KBM-7 (cell line): ENCODE measurements at places on chromosomes 16 and 17.

DNA sequence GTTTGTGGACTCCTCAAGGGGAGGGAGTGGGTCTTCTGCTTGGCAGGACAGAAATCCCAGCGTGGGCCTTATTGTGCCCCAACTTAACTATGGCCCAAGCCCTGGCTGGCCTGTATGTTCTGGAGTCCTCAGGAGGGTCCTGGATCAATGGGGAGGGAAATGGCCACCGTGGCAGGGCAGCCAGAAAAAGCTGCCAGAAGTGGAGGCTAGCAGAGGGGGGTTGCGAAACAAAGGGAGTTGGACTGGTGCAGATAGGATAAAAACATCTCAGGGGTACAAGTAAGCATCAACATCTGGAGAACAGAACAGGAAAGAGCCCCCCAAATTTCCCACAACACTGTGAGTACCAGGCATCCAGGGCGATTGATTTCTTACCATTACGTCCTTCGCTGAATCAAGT lies 3.7 kb upstream of the CACNG1 start:
- no peak for DNase-seq

- DNase-seq, result no peak
Observed at GRCh38 chr16:1182950-1183907, 30.3 kb downstream of the CACNA1H start.

DNA sequence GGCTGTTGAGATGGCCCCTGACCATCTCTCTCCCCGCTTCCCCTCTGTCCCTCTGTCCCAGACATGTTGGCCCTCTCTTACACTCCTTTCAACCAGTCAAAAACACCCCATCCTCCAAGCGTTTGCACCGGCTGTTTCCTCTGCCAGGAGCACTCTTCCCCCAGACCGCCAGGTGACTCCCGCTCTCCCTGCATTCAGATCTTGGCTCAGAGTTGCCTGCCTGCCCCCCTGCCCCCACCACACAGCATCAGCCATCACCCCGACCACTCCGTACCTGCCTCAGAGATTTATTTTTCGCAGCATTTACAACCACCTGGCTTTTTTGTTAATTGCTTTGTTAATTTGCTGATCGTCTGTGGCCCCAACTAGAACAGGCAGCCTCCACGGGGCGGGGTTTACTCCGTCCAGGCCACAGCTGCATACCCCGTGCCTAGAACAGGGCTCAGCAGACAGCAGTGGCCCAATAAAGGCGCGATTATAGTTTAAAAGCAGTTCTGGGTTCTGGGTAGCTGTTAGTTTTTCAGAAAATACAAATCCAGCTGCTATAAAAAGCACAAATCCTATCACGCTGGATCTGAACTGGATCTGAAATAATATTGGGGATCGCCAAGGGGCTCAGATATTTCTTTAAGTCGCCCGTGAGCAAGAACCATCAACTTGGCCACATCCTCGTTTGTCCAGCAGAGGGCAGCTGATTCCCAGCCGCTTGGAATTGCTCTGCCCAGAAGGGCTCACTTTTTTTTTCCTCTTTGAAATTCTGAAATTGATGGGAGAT lies 173.6 kb downstream of the IRF8 start:
- peak; percentile 67 for DNase-seq

DNA sequence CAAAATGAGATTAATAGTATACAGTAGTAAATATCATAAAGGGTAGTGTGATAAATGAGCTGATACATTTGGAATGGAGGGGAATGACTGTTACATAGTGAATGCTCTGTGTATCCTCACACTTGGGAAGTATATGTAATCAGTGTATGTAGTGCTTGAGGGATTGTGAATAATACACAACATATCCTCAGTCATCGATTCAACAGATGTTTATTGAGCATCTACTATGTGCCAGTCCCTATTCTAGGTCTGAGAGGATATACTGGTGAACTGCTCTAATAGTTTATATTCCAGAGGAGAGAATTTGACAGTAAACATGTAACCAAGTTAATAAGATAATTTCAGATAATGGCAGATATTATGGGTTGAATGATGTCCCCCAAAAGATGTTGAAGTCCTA lies 3.4 kb upstream of the BECN1 start:
- DNase-seq, result no peak

GRCh38 chr16:56094231-56094630 lies 97.1 kb upstream of the GNAO1 start:
- no peak for DNase-seq

- no peak for DNase-seq
Observed at GRCh38 chr16:20336955-20337354, 9.6 kb upstream of the GP2 start.

DNA sequence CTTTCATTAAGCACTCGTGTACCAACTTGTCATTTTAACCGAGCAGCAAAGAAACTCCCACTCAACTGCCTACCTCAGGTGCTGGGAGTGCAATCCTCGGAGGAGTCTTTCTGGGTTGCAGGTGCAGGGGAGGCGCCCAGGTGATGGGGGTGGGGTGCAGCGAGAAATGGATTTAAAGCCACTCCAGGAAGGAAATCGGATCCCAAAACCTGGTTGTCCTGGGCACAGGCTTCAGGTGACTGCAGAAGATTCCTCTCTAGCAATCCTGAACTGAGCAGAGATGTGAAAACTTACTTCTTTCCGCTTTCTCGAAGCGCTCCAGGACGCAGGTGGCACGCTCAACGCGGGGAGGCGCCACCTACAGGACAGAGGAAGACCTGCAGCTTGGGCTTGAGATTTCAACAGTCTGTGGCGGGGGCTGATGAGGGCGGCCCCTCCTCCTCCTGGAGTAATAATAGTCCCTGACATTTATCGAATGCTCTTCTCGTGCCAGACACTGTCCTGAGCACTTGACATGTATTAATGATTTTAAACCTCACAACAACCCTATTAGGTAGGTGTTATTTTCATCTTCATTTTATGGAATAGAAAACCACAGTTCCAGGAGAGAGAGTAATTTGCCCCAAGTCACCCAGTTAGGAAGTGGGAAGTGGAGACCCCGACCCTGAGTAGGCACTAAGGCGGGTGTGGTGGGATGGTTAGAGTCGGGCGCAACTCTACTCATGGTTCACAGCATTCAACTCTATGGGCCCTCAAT lies 27.2 kb upstream of the SKAP1 start:
- DNase-seq, result peak; percentile 80

- no peak for DNase-seq
Observed at GRCh38 chr17:39229274-39229913, 3.6 kb upstream of the STAC2 start.

DNA sequence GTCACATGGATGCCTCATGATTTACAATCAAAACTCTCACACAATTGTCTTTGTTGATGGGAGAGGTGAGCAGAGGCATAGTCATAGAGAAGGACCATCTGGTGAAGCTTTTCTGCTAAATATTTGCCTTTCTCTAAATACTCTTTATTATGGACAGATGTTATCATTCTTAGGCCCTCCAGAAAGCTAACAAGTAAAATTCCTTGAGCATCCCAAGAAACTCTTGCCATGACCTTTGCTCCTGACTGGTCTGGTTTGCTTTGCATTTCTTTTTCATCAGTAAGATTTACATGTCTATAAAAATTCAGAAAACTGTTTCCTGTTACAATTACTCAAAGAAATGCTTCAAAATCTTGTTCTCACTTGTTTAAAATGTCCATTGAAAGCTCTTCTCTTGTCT lies 1336.6 kb upstream of the CDH8 start:
- no peak for DNase-seq

DNA sequence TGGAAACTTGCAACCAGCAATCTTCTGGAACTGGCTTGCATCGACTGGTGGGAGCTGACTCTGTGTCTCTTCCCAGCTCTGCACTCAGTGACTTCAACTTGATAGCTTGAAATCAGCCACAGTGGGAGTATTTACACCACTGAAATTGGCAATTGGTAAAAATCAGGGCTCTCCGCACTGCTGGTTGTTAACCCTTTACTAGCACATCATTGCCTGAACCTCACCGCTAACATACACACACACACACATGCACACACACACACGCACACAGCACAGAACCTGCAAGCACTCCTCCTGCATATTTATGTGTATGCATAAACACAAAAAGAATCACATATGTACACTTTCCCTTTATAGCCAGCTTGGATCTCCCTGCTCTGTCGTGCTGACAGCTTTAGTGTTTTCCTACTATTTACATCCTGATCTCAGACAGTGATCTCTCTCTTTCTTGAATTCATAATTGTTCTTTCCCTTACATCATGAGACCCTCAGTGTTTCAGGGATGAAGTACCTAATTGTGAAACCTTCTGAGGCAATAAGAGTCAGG lies 7.9 kb upstream of the TMIGD1 start:
- no peak for DNase-seq

DNA sequence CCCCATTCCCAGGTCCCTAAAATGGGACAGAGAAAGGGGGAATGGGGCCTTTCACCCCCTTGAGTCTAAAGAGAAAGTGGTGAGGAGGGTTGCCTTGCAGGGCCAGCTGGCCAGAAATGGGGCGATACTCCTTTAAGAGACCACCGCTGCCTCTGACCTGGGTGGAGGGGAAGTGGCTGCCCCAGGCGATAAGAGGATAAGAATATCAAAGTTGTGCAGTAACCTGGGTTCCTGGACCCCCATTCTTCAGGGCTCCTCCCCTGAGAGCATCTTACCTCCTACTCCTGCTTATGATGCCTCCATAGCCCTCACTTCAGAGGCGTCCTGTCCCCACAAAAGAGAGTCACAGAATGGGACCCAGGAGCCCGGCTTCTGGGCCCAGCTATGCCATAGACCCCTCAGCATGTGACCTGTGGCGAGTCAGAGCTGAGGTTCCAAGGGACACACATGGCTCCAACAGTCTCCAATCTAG lies 5.2 kb upstream of the TSPOAP1 start:
- DNase-seq, result peak; percentile 67

DNA sequence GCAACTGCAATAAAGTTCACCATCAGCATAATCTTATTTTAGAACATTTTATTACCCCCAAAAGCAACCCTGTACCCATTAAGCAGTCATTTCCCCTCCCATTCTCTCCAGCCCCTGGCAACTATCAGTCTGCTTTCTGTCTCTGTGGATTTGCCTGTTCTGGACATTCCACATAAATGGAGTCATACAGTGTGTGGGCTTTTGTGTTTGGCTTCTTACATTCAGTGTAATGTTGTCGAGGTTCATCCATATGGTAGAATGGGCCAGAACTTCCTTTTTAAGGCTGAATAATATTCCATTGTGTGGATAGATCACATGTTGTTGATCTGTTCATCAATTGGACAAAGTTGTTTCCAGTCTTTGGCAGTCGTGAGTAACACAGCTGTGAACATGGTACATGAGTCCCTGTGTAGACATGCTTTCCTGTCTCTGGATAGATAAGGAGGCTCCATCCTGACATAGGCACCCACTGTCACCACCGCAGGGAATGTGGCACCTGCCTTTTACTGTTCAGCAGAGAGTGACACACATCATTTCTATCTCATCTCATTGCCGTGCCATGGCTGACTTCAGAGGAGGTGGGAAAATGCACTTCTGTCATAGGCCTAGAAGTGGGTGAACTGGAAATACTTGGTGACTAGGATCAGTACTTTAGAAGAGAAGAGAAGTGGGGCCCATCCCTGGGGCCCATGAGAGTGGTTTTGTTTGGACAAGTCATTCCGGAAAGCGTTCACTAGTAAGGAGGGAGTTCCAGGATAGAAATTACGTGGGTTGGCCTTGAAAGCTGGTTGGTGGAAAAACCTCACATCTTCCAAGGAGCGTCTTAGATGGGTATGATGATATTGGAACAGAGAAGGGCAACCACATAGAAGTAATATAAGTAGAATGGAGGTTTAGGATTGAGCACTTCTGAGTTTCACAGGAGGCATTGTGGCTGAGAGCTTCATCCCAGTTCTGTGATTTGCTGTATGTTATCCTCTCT lies 25.8 kb downstream of the EPN2 start:
- no peak for DNase-seq

- DNase-seq, result no peak
Observed at GRCh38 chr17:68542698-68543463, 30.7 kb downstream of the PRKAR1A start.

GRCh38 chr17:75751676-75752404 lies 13.2 kb downstream of the GALK1 start:
- DNase-seq, result no peak

- DNase-seq, result peak; percentile 33
Observed at GRCh38 chr16:2979669-2980226, 498 bp downstream of the PKMYT1 start.

GRCh38 chr17:1060991-1061390 lies 64.1 kb downstream of the TIMM22 start:
- DNase-seq, result no peak

DNA sequence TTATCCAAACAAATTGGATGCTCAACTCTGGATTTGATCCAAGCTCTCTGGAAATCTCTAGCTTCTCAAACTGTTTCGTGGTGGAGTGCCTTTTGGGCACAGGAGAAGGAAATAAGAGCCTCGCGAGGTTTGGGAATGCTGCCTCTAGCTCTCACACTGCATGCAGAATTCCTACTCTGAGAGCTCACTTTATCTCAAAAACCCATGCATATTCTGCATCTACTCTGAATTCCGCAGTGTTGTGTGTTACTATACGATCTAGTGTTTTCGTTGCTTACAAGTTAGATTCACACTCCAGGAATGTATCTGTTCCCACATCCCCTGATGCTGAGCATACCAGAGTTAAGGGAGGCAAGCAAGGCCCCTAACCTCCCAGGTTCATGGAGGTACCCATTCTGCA lies 462.7 kb downstream of the WWOX start:
- no peak for DNase-seq

DNA sequence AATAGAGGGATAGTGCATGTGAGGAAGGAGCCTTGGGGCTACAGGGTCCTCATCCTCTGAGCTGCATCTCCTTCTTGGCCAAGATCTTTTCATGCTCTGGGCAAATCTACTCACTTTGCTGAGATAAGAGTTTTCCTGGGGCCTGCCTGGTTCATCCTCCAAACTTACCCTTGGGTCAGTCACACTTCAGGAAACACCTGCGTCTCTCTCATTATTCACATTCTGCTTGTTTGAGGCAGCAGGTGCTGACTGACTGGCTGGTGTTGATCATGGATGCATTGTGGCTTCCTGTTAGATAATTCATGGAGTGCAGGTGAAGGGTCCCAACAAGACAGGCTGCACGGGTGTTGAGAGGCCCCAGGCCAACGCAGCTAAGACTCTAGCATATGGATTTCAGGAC lies 162.6 kb downstream of the SALL1 start:
- DNase-seq, result no peak

DNA sequence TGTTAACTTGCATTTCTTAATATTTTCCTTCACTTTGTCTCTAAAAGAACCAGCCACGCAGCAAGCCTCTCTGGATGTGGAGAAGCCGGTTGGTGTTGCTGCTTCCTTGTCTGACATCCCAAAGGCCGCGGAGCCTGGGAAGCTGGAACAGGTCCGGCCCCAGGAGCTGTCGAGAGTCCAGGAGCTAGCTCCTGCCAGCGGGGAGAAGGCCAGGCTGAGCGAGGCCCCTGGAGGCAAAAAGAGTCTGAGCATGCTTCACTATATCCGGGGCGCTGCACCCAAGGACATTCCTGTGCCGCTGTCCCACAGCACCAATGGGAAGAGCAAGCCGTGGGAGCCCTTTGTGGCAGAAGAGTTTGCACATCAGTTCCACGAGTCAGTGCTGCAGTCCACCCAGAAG lies 22.8 kb downstream of the GINS2 start:
- no peak for DNase-seq
